ENCODE measurements at places on chromosomes 7 and 10.

DNA sequence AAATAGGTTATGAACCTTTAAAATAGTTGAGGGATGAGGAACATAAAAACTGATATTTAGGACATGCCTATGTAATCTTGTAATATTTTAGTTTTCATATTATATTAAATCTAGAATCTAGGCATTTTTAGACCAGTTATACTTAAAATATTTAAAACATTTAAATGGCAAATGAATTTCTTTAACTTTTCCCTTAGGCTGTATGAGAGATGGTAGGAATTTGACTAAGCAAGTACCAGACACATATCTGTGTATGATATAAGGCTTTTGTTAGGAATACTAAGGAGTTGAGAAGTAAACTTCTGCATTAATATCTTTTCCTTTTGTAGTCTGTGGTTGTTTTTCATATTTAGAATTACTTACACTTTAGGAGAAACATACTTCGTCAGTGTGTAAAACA lies 25.1 kb downstream of the SEPTIN7 start:
- no peak for DNase-seq

DNA sequence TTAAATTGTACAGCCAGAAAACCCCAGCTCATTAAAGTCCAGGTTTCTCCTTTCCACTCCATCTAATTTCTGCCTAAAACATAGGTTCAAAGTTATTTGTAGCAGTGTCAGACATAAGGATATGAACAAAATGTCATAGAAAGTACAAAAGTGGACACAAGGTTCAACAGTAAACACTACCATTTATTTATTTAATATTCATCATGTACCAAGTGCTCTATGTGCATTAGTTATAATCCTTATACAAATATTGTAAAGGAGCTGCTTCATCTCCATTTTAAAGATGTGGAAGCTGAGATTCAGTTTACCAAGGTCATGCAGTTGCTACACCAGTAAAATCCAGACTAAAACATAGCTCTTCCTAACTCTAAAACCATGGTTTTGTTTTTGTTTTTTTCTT lies 52.0 kb upstream of the CDK1 start:
- no peak for DNase-seq

DNA sequence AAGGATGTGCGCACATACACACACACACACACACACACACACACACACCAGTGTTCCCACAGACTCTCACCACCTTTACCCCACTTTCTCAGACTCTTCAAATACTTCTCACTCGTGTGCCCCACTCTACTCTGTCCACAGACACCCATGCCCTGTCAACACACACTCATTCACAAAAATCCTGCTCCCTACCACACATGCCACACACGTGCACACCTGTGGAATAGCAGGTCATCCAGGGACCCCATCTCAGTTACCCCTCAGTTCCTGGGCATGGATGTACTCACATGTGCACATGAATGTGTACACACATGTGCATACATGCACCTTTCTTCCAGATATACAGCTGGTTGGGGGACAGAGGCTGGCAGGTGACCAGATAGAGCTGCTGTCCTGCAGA lies 142.9 kb downstream of the EMX2 start:
- no peak for DNase-seq

- DNase-seq: no peak
These were observed 10.6 kb upstream of the BPGM start for GRCh38 chr7:134636008-134636449.
